ENCODE measurements at places on chromosomes 4 and X. TPM values are rescaled to one million over a fixed set of nuclear protein-coding genes. Genes with fewer than 3 reads are reported as not detected.

Gene GBA3
- polyA plus RNA-seq, result not detected

Gene PRRG3
- 0.08 TPM for polyA plus RNA-seq

Gene TMPRSS11A
- 64.5 TPM for polyA plus RNA-seq

Gene ANK2
- polyA plus RNA-seq, result 0.51 TPM

Gene GLRA3
- polyA plus RNA-seq, result not detected

Gene SSX4B
- polyA plus RNA-seq, result not detected

Gene MPP1
- polyA plus RNA-seq, result 6.4 TPM

Gene CYBB
- polyA plus RNA-seq, result 1.2 TPM

Gene CENPVL2
- not detected for polyA plus RNA-seq

Gene TMSB15A
- 0.36 TPM for polyA plus RNA-seq

Gene PGAM4
- polyA plus RNA-seq, result not detected

Gene SEC31A
- 72.5 TPM for polyA plus RNA-seq

Gene ELF2
- polyA plus RNA-seq, result 12.4 TPM

Gene PPP2R2C
- 26.7 TPM for polyA plus RNA-seq

Gene TRAM1L1
- polyA plus RNA-seq, result 0.37 TPM

Gene ENPEP
- 0.10 TPM for polyA plus RNA-seq
